ENCODE measurements at places on chromosomes 2 and 18. TPM values are rescaled to one million over a fixed set of nuclear protein-coding genes. Genes with fewer than 3 reads are reported as not detected.

- no peak for DNase-seq
Measured at GRCh38 chr2:152337511-152337903, 2.5 kb downstream of the FMNL2 start.

GRCh38 chr2:191556463-191556862, 121.5 kb upstream of the NABP1 start:
- no peak for DNase-seq

DNA sequence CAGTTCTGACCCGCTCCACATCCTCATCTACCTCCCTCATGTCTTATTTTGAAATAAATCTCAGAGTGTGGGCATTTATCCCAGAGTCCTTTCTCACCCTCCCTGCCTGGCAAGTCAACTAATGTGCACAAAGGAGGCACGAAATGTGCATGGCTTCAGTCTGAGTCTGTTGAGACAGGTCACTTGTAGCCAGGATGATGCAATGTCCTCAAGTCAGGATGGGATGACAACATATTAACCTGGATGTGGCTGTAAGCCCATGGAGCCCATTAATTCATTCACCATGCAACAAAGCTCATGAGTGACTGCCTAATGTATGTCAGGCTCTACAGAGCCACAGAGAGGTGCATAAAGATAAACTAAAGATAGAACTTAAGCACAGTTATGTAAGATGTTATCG, 34.5 kb downstream of the KCNG3 start:
- no peak for DNase-seq

GRCh38 chr2:64876137-64876647, 113.0 kb upstream of the SLC1A4 start:
- DNase-seq = no peak

DNA sequence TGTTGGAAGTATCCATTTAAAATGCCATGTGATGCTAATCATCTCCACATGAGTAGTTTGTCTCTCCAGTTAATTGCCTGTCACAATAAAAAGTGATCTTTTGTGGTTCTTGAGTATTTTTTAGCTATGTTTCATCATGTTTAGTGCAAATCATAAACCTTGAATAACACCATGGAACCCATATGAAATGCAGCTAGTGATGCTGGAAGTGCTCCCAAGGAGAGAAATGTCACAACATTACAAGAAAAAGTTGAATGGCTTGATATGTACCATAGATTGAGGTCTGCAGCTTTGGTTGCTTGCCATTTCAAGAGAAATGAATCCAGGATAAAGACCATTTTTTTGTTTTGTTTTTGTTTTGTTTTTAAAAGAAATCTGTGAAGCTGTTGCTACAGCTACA, 14.3 kb downstream of the PTPN4 start:
- no peak for DNase-seq

DNA sequence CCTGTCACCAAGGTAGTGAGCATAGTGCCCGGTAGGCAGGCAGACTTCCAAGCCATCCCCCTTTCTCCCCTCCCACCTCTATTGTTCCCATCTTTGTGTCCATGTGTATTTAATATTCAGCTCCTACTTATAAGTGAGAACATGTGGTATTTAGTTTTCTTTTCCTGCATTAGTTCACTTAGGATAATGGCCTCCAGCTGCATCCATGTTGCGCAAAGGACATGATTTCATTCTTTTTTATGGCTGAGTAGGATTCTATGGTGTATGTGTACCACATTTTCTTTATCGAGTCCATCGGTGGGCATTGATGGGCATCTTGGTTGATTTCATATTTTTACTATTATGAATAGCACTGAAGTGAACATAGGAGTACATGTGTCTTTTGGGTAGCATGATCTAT, 35.3 kb downstream of the MMADHC start:
- no peak for DNase-seq

DNA sequence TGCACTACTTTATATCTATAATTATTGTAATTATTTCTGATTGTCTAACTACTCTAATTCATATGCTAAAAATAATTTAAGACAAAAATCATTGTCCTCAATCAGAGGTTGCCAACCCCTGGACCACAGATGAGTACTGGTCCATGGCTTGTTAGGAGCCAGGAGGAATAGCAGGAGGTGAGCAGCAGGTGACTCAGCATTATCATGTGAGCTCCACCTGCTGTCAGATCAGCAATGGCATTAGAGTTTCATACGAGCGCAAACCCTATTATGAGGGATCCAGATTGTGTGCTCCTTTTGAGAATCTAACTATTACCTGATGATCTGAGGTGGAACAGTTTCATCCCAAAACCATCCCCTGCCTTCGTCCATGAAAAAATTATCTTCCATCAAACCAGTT, 1434.4 kb downstream of the LRP1B start:
- no peak for DNase-seq

DNA sequence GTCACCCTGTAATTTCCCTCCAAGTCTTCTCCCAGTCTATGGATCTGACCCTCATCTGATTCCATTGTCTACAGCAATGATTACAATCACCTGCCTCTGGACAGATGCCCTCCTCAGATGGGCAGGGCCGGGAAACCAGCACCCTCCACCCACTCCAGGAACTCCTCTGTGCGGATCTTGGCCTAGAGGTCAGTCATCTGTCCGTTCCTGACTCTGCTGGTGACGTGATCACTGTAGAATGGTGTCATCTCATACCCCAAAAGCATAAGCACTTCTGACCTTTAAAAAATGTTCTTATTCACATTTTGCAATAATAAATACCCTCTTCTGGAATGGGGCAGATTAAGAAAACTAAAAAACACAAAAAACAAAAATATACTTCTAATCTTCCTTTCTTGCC, 29.5 kb upstream of the BZW1 start:
- no peak for DNase-seq

GRCh38 chr2:8137801-8138200, 544.1 kb upstream of the ID2 start:
- no peak for DNase-seq

DNA sequence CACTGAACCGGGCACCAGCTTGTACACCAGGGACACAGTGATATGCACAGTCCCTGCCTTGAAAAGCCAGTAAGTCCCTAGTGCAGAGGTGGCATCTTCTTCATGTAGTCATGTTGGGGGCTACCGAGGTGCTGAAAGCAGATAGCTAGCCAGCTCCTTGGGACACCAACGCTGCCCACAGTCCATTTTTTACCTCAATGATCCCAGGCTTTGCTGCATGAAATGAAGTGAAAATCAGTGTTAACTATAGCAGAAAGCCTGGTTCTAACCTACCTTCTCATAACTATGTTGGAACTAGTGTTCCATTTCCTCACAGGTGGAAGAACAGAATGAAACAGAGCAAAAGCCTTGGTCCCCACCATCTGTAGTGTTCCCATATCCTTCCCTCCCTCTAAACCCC, 66.6 kb upstream of the EML6 start:
- DNase-seq = no peak

Gene FAP
- total RNA-seq = not detected

Gene TMEM182
- 6.8 TPM for total RNA-seq

Gene CHRND
- not detected for total RNA-seq

- DNase-seq = no peak
Measured at GRCh38 chr2:127673291-127674069, 1.9 kb downstream of the LIMS2 start.

DNA sequence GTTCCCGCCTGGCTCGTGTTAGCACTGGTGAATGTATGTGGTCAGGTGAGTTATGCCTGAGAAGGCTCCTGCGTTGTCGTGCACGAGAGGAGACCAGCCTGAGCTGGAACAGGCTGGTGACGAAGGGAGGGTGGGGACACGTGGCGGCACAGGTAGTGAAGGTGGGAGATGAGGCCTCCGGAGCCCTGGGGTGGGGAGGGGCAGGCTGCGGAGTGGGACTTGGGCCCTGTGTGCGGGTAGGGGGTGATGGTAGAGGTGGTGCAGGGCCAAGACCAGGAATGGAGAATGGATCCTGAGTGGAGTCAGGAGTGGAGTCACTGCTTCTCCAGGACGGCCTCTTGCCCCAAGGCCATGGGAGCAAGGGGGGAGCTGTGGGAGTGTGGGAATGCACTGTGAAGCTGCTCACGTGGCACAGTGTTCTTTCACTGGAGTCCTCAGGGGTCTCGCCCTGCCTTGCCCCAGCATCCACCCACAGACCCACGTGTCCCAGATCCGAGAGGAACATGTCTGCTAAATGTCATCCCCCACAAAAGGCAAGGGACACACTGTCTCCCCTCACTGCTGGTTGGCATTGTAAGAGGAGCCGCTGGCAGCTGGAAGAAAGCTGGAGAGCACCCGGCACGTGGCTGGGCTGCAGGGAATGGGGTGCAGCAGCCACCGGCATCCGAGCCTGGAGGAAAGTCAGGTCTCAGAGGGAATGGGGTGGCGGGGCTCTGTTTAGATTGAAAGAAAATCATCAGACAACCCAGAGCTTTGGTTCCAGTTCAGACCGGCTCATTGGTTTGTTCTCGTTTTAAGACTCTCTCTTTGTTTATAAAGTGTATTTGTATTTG, 63.7 kb downstream of the CYP26B1 start:
- no peak for DNase-seq

DNA sequence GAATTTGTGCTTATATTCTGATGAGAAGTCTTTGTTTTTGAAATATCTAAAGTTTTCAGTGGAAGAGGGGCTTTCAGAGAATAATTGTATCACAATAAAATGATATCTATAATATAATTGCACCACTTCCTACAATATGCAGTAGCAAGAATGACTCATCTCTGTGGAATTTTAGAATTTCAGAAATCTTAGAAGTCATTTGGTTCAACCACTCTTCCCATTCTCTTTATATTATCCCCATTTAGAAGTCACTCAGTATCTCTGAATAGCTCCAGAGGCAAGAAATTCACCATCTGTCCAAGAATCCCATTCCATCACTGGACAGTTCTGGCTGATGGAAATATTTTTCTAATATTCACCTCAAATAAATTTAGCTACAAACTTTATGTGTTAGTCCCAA, 59.3 kb upstream of the CCDC68 start:
- DNase-seq = no peak

GRCh38 chr2:49210191-49210590, 55.9 kb upstream of the FSHR start:
- no peak for DNase-seq

Gene COBLL1
- 0.23 TPM for total RNA-seq

GRCh38 chr2:235654103-235654813, 160.4 kb downstream of the AGAP1 start:
- no peak for DNase-seq

Gene C2orf81
- 3.7 TPM for total RNA-seq

- peak; percentile 24 for DNase-seq
Measured at GRCh38 chr18:76493213-76494161, 1.6 kb downstream of the ZNF516 start.

DNA sequence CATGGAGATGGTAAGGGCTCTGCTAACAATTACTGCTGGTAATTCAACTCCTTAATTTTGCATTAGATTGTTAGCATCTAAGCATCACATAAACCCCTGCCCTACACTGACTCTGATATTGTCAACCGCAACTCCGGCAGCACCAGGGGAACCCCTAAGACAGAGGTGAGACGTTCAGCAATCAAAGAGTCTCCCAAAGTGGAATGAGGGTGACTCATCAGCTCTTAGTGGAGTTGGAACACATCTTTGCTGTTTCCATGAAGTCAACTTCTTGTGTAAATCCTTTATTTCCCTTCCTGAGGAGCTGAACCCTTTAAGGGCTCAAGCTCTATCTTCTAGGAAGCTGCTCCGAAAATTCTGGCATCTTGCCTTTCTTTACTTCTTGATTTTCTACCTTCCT, 52.1 kb downstream of the ABCG8 start:
- no peak for DNase-seq

Gene DCDC2C
- total RNA-seq = not detected

Gene TDRD15
- total RNA-seq = not detected

Gene KANSL3
- total RNA-seq = 66.9 TPM

GRCh38 chr2:55173438-55174054, 58.5 kb downstream of the CLHC1 start:
- DNase-seq = no peak

- DNase-seq = no peak
Measured at GRCh38 chr18:59929621-59930295, 30.0 kb downstream of the PMAIP1 start.

Gene C2orf72
- total RNA-seq = 1.4 TPM

Gene CCDC178
- not detected for total RNA-seq

- DNase-seq = no peak
Measured at GRCh38 chr2:60058781-60059180, 494.7 kb downstream of the BCL11A start.

DNA sequence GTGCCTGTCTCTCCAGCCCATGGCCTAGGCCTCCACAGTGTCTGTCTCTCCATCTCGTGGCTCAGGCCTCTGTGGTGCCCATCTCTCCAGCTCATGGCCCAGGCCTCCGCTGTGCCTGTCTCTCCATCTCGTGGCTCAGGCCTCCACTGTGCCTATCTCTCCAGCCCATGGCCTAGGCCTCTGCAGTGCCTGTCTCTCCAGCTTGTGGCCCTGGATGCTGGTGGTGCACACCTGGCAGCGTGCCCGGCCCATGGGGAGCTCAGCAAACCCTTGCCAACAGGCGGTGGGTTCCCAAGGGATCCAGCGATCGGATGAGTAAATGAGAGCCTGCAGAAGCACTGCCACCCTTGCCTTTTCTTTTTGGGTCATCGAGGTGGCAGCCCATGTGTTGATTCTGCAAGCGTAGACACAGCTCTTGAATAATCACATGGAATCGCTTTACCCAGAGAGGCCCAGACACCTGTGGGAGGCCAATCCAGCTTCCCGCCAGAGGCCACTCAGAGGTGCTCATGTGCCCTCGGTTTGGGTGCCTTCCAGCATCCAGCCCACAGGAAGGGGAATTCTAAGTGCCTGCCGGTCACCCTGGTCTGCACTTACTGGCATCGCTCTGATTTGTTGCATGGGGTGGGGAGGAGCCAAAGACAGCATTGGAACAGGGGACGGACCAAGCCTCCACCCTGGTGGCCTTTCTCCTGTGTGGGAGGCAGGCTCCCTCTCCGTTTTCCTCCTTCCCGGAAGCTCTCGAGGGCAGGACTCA, 101.8 kb upstream of the HDAC4 start:
- DNase-seq = no peak

Gene COL5A2
- 1.8 TPM for total RNA-seq

Gene ADCY3
- total RNA-seq = 63.4 TPM

Data from activated T-cell treated with anti-CD3 and anti-CD28 coated beads, Interleukin-2, amount 50 U/mL, for 72 hours (primary cell).